ENCODE measurements at places on chromosomes 4 and X. TPM values are rescaled to one million over a fixed set of nuclear protein-coding genes. Genes with fewer than 3 reads are reported as not detected.

The SLITRK2 gene
- total RNA-seq: not detected

The GAGE12E gene
- total RNA-seq: not detected

The TAB3 gene
- total RNA-seq: 19.4 TPM

The IQCM gene
- total RNA-seq: not detected

The HSFX1 gene
- total RNA-seq: 0.84 TPM

Measured in T-helper 2 cell treated with Interferon-gamma antibody and Interleukin-4, amounts not matched to agents 100 ng/mL and 5 ng/mL, for 36 hours (primary cell).